ENCODE measurements at places on chromosomes 2 and 18.
A peak's percentile ranks its signal among the peaks of the same experiment; 100 is the strongest.

DNA sequence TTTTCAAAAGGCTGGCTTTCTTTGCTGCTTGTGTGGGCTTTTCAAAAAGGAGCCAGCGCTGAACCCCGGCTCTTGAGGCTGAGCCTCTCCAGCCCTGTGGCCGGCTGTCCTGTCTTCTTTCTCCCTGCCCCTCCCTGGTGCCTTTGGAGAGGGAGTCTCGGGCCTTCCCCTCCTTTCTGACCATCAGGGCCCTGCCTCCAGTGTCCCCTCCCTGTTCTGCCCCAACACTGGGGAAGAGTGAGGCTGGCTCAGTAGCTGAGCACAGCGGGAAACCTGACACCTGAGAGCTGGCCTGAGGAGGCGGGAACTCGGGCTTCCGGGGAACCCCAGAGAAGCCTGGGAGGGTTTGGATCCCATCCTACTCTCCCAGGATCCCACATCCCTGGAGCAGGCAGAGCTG, 232.1 kb downstream of the LOXHD1 start:
- DNase-seq, result no peak

GRCh38 chr2:170571612-170572011, 143.5 kb upstream of the SP5 start:
- DNase-seq, result no peak

- no peak for DNase-seq
Observed at GRCh38 chr2:1450915-1451314, 37.7 kb downstream of the TPO start.

DNA sequence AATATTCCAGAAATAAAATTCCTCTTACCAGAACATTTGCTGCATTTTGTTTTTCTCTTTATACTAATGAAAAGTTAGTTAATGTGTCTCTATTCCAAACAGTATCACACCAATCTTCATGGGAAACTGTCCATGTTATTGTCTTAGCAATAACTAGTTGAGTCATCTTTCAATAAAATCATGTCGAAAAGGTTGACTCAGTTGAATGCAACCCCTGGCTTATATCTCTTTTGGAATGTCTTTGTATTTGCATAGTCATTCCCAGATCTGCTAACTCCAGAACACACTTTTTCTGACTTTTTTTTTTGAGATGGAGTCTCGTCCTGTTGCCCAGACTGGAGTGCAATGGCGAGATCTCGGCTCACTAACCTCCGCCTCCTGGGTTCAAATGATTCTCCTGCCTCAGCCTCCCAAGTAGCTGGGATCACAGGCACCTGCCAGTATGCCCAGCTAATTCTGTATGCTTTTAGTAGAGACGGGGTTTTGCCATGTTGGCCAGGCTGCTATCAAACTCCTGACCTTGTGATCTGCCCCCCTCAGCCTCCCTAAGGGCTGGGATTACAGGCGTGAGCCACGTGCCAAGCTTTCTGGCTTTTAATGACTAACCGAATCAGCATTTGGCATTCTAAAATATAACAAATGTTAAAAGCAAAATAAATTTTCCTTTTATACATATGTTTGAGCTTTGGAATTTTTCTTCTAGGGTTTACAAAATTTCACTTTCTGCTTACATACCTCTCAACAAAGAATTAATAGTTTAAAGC, 133.2 kb upstream of the GULP1 start:
- no peak for DNase-seq

DNA sequence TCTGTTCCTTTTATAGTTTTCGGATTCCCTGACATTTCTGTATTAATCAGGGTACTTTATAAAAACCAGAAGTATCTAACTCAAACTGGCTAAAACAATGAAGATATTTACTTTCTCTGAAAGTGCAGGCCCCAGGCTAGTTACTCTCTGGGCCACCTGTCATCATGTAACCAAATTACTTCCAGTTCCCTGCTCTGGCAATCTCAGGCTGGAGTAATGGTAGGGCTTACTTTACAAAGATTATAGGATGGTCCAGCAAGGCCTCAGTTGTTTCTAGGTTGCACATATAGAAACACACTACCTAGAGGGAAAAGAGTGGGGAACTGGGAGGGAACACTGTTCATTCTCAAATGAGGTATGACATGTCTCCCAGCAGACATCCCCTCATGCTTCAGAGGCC, 74.8 kb downstream of the CHST9 start:
- no peak for DNase-seq

- DNase-seq, result no peak
Observed at GRCh38 chr18:71450257-71450656, 1093.9 kb downstream of the CBLN2 start.

DNA sequence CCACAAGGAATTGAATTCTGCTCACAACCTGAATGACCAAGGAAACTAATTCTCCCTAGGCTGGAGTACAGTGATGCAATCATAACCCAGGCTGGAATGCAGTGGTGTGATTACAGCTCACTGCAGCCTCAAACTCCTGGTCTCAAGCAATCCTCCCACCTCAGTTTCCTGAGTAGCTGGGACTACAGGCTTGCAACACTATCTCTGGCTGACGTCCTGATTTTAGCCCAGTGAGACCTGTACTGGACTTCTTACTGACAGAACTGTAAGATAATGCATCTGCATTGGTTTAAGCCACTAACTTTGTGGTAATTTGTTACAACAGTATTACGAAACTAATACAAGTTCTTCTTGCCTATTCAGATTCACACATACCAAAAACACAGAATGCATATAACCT, 9.5 kb upstream of the KDSR start:
- no peak for DNase-seq

DNA sequence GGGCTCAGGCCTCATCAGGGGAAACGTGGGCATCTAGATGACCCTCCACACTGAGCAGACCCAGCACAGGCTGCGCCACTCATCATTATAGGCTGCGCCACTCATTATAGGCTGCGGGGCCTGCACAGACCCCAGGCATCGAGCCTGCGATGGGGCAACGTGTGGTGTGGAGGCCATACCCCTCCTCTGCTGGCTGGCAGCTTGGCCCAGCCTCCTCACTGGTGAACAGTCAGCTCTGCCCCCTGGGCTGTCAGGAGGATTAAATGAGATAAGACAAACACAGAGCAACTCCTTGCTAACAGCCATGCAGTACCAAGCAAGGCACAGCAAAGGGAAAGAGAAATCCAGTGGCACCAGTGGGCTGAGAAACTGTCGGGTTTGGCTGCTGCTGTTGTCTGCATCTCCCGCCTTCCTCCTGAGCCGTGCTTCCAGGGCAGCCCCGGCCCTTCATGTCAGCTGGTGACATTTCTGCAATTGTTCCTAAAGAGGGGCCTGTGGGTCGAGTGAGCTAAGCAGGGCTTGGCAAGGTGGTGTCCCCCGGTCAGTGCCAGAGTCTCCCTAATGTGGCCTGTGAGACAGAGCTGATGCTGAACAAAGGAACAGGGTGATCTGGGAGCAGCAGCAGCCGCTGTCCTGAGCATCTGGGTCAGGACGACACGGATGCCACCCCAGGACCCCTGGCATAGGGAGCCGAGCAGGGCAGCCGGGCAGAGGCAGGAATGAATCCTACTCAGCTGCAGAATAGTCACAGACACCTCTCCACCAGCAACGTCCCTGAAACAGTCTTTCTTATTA, 48.7 kb downstream of the RRM2 start:
- DNase-seq, result no peak

- DNase-seq, result no peak
Observed at GRCh38 chr18:76621226-76621625, 126.2 kb upstream of the ZNF516 start.

DNA sequence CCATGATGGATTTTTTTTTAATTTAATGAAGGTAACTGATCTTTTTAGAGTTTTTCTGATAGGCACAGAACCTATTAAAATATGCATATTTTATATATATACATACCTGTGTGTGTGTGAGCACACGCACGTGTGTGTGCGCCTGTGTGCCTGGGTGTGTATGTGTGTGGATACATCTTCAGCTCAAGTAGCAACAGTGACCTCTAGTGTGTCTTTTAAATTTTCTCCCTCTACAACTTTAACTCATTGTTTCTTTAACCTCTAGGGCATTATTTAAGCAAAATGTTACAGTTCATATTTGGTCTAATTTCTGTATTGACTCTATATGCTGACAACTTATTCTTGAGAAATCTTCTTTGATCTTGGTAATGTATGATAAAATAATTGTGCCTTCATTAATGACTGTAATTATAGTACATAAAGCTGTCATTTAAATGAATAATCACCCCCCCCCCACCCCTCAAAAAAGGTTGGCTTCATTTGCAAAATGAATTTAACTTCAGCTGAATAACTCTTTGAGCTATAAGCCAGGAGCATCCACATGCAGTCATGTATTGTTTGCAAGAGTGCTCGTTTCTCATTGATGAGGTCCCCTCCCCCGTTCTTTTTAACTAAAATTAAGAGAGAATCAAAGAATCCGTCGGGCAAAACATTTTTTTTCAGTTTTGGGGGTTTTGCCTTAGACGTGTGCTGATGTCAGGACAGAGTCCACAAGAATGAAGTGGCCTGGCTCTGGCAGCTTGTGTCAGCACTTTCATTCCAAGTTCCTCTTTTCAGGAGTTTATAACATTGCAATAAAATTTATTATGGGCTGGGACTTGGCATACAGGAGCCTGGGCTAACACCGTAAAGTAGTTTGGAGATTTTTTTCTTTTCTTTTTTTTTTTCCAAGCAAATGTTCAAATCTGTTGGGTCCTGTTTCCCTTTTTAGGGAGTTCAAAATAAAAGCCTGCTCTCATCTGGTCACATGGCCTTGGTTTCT, 80.0 kb downstream of the ETAA1 start:
- no peak for DNase-seq

DNA sequence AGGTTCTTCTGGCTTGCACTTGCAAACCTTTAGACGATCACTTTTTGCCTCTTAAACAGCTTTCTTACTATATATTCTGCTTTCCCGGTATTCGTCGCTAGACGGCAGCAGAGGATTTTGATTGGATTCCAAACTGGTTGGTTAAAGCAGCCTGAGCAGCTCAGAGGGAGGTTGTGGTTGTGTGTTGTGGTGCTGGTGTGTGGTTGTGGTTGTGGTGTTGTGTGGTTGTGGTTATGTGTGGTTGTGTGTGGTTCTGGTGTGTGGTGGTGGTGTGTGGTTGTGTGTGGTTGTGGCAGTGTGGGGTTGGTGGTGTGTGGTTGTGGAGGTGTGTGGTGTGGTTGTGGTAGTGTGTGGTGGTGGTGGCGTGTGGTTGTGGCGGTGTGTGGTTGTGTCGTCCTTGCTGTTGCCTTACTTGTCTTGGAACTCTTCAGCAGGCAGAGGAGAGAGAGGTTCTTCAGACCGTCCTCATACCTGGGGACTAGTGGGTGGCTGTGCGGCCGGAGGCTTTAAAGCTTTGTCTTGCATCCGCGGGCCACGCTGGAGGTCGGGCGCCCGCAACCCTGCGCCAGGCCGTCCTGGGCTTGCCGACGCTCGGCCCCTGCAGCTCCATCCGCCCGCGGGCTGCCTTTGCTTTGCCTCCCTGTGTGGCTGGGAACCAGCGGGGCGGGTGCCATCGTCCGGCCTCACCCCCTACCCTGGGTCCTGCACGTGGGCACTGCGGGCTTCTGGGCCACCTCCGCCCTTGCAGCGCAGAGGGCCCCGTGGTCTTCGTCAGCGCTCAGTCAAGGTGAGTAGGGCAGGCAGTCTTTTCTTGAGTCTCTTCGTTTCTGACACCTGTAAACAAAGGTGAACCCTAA, 190.8 kb downstream of the ARHGAP28 start:
- DNase-seq, result no peak

DNA sequence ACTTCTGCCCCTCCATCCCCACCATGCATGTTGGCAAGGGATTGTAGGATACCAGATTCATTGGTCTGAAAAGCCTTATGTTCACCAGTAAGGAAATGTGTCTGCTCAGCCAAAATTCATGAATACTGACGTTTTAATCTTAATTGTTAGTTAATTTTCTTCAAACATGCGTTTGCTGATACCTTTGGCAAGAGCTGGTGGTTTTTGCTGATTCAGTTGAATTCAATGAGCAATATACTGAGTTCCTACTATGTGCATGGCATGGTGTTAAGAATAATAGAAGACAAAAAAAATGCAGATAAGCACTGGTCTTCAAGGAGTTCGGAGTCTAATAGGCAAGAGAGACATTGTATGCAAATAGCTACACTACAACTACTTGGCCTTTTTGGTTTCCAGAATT, 811.6 kb downstream of the BCL11A start:
- no peak for DNase-seq

DNA sequence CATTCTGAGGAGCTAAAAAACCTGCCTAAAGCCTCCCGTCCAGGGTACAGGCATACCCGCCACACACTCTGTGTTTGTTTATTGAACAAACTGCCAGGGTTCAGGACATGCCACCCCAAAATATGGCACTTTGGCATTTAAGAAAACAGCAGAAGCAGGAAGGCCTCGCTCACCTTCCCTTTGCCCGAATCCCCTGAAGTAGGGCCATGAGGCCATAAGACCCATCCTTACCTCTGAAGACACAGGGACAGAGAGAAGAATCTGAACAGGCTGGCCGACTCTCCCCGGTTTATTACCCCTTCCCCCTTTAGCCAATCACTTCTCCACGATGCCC, 1.7 kb upstream of the NEURL3 start:
- no peak for DNase-seq

- no peak for DNase-seq
Observed at GRCh38 chr18:23355206-23355605, 97.9 kb upstream of the RIOK3 start.

DNA sequence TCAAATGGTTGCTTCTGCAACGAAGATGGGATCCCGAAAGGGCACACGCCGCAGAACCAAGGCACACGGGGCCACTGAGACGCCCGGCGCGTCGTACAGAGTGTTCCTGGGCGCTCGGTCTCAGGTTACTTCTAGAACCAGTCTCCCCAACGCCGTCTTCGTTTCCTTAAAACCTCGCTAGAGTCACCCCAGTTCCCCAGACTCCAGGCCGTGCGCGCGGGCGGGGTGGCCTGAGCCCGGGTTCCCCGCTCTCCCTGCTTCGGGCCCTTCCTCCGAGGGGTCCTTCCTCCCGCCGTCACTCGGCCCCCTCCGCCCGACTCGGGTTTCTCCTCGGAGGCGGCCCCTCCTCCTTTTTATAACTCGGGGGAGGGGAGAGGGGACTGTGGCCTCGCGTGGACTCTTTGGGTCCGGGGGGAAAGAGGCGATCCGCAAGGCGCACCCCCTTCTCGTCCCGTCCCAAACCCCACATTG, 774 bp upstream of the FZD7 start:
- DNase-seq, result peak; percentile 29

- no peak for DNase-seq
Observed at GRCh38 chr2:208440716-208441115, 34.1 kb downstream of the PTH2R start.

GRCh38 chr2:18752022-18752493, 162.7 kb upstream of the NT5C1B start:
- DNase-seq, result no peak

GRCh38 chr18:42373584-42373983, 418.6 kb downstream of the PIK3C3 start:
- DNase-seq, result no peak

- no peak for DNase-seq
Observed at GRCh38 chr2:161036926-161037325, 123.3 kb upstream of the TANK start.

Measured in CD4-positive, alpha-beta T cell treated with Interleukin-15 for 1 hour (primary cell).